ENCODE measurements at places on chromosomes 4 and X.

DNA sequence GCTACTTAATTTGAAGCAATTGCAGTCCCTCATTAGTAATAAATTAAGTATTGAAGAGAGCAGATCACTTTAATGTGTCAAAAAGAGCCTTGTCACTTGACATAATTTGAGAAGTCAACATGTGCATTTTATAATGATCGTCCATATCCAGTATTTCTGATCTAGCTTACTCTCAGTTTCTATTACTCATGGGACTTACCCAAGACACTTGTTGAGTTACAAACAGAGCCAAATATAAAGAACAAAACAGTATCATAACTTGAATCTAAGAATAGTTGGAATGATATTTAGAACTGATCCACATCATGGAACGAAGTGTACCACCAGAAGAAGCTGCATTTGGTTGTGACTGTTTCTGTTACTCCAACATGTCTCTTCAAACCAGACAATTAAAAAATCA is 54.7 kb downstream of the SLITRK4 start:
- no peak for DNase-seq

DNA sequence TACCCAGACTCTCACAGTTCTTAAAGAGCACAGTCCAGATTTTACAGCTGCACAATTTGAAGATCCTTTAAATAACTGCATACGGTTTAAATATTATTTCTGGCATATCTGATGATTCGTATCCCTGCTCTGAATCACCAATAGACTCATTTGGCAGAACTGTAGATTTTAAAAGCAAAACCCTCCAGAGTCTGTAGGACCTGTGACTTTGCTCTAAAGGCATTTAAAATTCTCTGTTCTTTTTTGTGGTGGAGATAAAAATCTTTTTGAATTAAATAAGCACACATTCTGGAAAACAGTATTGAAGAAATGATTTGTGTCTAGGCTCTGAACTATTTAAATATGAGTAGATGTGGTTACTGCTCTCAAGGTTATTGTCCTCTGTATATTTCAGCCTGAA is 246.2 kb upstream of the PITX2 start:
- no peak for DNase-seq

DNA sequence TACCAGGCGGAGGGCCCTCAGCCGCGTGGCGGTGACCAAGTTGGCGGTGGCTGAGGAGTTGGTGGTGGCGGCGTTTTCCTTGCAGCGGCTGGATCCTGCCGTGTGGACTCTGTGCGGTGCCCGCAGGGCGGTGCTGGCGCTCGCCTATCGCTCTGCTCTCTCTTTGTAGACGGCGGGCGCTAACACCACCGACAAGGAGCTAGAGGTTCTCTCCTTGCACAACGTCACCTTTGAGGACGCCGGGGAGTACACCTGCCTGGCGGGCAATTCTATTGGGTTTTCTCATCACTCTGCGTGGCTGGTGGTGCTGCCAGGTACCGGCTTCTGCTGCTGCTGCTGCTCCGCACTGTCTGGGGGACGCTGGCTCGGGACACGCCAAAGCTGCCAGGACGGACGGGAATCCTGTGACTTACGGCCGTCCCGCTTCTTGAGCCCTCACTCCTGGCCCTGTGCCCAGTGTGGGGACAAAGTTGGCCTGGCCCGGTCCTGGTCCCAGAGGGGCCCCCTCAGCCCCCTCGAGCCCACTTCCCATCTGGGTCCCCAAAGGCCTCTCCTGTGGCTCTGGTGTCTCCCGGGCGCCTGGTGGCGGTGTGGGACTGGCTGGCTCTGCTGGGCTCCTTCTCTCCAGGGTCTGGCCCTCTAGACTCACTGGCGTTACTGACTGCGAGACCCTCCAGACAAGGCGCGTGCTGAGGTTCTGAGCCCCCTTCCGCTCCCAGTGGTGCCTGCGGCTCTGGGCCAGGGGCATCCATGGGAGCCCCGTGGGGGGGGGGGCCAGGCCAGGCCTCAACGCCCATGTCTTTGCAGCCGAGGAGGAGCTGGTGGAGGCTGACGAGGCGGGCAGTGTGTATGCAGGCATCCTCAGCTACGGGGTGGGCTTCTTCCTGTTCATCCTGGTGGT is 10.7 kb downstream of the FGFR3 start:
- DNase-seq: no peak

- no peak for DNase-seq
Measured at GRCh38 chr4:180680305-180680704, 1562.9 kb upstream of the TENM3 start.

DNA sequence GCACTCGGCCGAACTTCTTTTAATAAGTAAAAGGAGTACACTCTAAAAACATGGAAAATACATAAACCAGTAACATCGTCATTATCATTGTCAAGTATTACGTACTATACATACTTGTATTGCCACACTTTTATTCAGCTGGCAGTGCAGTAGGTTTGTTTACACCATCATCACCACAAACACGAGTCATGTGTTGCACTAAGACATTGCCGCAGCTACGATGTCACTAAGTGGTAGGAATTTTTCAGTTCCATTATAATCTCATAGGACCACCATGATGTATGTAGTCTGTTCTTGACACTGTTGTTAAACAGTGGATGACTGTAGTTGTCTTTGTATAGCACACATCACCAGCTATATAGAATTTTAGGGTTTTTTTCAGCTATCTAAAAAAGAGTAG is 48.0 kb upstream of the TMEM131L start:
- DNase-seq: no peak

DNA sequence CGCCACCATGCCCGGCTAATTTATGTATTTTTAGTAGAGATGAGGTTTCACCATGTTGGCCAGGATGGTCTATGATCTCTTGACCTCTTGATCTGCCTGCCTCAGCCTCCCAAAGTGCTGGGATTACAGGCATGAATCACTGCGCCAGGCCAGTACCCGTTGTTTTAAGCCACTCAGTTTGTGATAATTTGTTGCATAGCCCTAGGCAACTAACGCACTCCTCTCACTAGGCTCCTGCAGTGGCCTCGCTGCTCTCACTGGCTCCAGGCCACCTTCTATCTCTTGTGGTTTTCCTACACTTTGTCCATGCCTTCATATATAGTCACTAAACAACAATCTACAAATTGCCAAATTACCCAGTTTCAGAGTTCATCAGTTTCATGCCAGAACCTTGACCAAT is 58.1 kb downstream of the DCHS2 start:
- DNase-seq: no peak

GRCh38 chr4:137934911-137935310 is 307.2 kb downstream of the SLC7A11 start:
- no peak for DNase-seq

- DNase-seq: no peak
Measured at GRCh38 chr4:157048248-157048647, 27.7 kb upstream of the GLRB start.
